GM03348 (cell line): ENCODE measurements at places on chromosomes 12 and 14.

DNA sequence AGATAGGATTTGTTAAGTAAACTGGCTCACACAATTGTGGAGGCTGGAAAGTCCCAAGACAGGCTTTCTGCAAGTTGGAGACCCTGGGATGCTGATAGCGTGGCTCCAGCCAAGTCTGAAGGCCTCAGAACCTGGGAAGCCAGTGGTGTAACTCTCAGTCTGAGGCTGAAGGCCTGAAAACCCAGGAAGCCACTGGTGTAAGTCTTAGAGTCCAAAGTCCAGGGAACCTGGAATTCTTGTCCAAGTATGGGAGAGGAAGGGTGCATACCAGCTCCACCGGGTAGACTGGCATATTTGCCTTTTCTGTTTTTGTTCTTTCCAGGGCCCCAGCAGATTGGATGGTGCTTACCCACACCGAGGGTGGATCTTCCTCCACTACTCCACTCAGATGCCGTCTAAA lies 18.1 kb downstream of the GMFB start:
- no peak for DNase-seq

DNA sequence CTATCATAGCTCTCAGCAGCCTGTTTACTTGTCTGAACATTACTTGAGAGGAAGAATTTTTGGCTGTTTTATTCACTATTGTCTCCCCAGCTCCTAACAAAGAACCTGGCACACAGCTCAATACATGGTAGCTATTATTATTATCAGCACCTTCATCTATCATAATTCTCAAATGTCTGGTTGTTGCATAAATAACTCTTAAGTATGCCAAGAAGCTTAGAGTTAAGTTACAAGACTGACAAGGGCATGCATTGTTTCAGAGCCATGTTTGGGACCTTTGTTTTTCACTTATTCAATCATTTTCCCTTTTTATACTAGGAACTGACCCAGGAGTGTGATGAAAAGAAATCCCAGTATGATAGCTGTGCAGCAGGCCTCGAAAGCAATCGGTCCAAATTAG lies 77.5 kb upstream of the ATP2A2 start:
- DNase-seq, result no peak

- no peak for DNase-seq
These were observed 22.0 kb downstream of the TSPAN8 start for GRCh38 chr12:71135812-71136176.

- no peak for DNase-seq
These were observed 25.7 kb downstream of the WDR89 start for GRCh38 chr14:63616015-63616414.

DNA sequence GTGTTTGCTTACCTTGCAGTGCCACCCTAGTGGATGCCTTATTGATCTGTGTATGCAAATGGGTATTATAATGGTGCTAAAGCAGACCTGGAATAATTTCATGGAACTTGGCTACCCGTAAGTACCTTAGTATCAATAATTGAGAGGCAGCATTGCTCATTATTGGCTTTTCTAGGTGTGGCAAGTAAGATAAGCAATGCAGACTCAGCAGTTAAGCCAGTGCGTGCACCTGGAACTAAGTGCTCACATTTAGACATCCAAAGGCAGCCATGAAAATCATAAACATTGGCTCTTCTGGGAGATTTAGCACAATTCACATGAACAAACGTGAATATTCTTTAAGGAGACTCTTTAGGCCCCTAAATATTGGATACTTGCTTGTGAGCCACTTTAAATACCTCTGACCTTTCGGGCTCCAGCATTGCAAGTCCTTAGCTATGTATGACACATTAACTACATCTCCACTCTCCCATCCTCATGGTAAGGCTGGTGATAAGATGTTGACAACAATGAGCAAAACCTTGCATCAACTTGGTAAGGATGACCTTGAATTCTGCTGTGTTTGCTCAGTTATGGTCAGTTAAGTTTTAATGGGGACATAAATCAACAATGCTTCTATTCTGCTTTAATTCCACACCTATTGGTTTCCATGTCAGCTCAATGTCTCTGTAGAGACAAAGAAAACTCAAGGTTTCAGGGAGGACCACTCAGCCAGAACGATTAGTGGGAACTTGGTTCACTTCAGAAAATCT lies 112.0 kb downstream of the SLC5A8 start:
- DNase-seq, result no peak

DNA sequence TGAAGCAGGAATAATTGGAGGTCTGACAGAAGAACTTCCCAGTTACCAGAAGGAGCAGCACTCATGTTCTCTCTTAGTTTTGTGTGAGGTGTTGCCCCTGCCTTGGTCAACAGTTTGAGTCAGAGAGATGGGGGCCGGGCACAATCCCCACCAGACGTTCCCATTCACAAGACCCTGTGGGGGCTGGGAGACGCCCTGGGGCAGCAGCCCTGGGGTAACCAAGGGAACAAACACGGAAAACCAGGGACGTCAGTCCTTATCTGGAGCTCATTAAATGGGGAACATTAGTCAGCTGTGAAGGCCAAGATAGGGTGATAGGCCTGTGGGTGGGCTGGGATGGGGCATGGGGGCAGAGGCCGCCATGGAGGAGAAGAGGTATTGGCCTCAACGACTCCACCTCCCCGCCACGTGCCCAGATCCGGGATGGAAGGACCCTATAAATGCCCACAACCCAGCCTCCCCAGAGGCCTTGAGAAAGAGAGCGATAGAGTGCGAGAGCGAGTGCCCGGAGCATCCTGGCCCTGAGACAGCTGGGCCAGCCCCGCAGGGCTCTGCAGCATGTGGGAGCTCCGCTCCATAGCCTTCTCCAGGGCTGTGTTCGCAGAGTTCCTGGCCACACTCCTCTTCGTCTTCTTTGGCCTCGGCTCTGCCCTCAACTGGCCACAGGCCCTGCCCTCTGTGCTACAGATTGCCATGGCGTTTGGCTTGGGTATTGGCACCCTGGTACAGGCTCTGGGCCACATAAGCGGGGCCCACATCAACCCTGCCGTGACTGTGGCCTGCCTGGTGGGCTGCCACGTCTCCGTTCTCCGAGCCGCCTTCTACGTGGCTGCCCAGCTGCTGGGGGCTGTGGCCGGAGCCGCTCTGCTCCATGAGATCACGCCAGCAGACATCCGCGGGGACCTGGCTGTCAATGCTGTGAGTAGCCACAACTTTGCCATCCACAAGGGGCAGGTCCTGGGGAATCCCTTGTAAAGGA lies at the start of gene AQP2:
TSS of gene AQP2 (plus strand) at position 465 of the 979 bp plus-strand sequence. CDS start at position 559, 94 bp downstream.
- no peak for DNase-seq
